ENCODE measurements at places on chromosomes 4 and X.
A peak's percentile ranks its signal among the peaks of the same experiment; 100 is the strongest.

DNA sequence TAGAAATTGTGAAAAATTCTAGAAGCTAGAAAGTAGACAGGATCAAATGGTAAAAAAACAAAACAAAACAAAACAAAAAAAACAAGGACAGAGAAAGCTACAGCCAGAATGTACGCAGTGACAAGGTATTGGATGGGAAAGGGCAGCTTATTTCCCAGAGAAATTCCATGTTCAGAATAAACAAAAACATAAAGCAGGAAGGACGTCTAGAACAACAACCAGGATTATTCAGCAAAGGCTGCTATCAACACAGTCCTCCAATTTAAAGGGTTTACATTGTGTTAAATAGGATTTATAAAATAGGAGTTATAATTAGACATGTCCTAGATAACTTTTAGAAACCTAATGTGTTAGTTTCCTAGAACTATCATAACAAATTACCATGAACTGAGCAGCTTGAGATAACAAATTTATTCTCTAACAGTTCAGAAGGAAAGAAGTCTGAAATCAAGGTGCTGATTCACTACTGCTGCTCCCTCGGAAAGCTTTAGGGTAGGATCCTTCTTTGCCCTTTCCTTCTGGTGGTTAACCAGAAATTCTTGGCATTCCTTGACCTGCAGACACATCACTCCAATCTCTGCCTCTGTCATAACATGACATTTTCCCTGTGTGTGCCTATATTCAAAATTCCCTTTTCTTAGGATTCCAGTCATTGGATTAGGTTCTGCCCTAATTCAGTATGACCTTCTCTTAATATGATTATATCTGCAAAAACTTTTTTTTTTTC is 175.6 kb downstream of the SNCA start:
- no peak for DNase-seq

DNA sequence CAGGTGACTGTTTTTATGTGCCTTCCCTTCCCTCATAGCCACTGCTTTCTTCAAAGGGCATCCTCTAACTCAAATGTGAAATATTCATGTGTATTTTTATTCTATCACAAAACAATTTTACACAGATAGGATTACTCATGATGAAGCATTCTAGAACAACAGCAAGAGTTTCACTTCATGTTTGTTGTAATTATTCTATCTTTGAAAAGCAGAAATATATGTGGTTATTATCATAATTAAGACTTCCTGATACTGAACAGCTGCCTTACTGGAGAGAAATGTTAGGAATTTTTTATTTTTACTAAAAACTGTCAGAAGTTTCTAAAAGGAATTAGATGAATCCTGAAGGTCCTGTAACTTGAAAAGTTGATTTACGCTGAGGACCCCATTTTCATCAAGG is 229.1 kb downstream of the PALLD start:
- no peak for DNase-seq

GRCh38 chr4:8321771-8322170 is 52.2 kb downstream of the HTRA3 start:
- no peak for DNase-seq

- peak; percentile 24 for DNase-seq
These were observed 39.2 kb downstream of the FGFRL1 start for GRCh38 chr4:1050486-1051213.

DNA sequence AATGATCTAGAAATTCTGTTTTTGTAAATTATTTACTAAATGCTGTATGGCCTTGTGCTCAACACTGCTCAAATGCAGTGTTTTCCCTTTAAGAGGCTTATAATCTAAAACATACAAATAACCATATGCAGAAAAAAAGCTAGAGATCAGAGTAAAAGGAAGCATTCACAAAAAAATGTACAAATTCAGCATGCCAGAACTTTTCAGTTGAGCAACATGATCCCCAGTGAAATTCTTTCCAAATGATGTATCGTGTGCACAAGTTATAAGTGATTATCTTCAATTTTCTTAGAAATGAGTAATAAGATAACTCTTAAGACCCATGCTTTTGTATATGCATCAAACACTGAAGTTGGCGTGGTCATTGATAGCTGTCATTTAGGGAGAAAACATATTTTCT is 5.0 kb downstream of the GPC3 start:
- no peak for DNase-seq

DNA sequence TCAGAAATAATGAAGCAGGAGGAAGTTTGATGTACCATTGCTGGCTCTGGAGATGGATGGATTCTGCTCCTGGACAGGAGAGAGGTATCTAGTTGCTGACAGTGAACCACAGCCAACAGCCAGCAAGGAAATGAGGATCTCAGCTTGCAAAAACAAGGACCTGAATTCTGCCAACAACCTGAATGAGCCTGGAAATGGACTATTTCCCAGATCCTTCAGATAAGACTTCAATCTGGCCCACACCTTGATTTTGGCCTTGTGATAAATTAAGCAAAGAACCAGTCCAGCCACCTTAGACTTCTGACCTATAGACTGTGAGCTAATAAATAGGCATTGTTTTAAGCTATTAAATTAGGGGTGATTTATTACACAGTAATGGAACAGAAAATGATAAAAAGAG is 220.3 kb downstream of the ADAMTS3 start:
- no peak for DNase-seq

GRCh38 chr4:125097729-125098128 is 217.0 kb upstream of the FAT4 start:
- DNase-seq, result no peak

DNA sequence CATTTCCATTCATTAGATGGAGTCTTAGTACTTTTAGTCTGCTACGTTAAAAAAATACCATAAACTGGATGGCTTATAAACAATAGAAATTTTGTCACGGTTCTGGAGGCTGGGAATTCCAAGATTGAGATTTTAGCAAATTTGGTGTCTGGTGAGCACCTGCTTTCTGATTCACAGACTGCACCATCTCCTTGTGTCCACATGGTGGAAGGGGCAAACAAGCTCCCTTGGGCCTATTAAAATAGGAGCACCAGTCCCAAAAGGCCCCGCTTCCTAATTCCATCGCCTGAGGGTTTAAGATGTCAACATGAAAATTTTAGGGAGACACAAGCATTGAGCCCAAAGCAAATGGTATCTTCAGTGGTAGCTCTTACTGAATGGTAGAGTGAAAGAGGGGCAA is 120.5 kb upstream of the MAP9 start:
- no peak for DNase-seq

GRCh38 chr4:79798047-79798446 is 275.0 kb downstream of the ANTXR2 start:
- no peak for DNase-seq

DNA sequence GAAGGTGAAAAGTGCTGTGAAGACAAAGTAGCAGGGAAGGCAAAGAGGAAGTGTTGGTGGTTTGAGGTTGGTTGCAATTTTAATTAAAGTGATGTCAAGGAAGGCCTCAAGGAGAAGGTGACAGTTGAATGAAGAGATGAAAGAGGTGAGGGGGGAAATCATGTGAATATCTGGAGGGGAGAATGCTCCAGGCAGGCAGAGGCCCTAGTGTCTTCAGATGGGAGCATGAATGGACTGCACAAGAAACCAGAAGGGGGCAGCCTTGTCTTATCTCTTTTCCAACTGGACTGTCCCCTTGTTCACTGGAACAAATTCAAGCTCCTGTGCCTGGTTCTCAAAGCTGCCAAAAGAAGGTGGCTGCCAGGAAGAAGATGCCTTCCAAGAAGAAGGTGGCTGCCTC is 68.4 kb downstream of the MAOB start:
- DNase-seq, result no peak

GRCh38 chr4:3062471-3062870 is 11.9 kb downstream of the HTT-AS start:
- DNase-seq, result no peak

DNA sequence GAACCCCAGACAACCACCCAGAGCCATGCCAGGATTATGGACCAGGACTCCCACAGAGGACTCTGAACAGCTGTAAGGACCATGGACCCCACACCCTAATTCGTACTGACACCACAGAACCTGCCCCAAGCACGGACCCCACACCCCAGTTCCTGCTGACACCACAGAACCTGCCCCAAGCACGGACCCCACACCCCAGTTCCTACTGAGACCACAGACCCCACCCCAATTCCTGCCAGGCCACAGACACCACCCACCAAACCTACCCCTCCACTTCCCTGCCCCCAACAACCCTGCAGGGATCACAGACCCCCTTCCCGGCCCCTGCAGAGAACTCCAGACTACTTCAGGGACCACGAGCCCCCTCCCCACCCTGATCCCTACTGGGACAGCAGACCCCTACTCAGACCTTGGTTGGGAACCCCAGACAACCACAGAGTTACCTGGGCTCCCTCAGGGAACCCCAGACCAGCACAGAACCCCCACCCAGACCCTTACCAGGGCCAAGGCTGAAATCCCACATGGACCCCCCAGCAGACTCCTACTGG is 1.4 kb upstream of the DHRSX start:
- no peak for DNase-seq

GRCh38 chr4:16116493-16116990 is 32.7 kb upstream of the PROM1 start:
- DNase-seq, result no peak

DNA sequence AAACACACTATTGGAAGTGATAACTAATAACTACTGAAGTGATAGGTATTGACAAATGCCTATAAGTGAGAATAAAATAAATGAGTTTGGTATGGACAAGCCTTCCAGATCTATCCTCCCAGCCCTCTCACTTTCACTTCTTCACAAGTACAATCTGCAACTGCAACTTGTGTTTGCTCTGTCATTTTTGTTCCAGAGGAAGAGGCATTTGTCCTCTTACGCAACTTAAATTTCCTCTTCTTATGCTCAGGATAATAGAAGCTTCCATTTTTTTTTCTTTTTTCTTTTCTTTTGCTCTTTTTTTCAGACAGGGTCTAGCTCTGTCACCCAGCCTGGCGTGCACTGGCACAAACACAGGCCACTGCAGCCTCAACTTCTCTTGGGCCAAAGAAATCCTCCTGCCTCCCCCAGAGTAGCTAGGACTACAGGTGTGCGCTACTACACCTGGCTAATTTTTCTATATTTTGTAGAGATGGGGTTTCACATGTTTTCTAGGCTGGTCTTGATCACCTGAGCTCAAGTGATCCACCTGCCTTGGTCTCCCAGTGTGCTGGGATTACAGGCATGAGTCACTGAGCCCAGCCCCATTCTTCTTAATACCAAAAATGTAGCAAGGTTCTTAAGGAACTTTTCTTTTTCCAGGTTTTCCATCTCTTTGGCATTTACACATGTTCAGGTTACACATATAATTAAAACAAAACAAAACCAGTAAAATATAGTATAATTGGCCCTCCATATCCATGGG is 73.1 kb downstream of the PDGFC start:
- DNase-seq, result no peak

GRCh38 chr4:6695660-6696610 is 2.3 kb downstream of the S100P start:
- DNase-seq, result peak; percentile 62

DNA sequence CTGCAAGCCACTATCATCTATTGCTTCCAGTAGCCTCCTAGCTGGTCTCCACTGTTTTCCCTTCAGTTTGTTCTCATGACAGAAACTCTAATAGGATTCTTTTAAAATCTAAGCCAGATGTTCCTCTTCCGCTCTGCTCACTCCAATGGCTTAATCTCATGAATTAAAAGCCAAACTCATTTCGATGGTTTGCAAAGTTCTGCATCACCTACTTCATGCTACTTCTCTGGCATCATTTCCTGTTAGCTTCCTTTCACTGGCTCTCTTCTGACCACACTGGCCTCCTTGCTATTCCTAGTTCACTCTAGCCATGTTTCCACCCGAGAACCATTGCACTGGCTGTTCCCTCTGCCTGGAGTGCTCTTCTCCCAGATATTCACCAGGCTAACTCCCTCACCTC is 102.0 kb upstream of the LSM6 start:
- DNase-seq, result no peak

- no peak for DNase-seq
These were observed 119.0 kb upstream of the BMP3 start for GRCh38 chr4:80911458-80911857.
